Right ventricle myocardium inferior (tissue), 1 donor: ENCODE measurements at places on chromosomes 3 and 15.

DNA sequence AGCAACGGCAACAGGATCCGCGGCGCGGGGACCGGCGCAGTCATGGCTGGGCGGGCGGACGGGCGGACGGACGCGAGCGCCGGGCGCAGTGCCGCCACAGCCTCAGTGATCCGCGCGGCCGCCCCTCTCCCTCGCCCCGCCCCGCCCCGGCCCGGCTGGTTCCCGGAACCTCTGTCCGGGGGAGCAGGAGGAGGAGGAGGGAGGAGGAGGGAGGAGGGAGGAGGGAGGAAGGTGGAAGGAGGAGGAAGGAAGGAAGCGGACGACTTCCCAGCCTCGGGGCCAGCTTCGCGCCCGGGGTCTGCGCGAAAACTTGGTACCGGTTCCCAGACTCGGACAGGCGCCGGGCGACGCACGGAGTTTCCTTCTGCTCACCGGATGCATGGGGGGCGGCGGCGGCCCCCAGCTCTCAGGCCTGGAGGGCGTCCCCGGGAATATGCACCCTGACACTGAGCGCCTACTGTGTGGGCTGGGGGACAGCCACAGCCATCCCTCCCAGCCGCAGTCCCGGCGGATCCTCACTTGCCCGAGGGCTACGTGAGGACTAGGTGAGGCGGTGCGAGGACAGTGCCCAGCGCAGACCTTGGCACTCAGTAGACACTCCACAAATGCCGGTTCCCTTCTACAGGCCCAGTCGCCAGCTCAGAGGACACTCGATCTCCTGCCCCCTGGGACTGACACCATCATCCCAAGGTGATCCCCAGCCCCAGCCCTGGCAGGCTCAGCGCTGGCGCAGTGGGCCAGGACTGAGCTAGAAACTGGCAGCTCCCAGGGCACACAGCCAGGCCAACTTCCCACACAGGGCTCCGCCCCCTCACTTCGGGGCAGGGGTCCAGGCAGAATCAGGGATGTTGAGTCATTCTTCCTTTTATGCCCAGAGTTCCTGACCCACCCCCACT is at the start of gene SHISA5:
TSS of gene SHISA5 (minus strand) at position 124 of the 896 bp plus-strand sequence. CDS start at position 44, 80 bp downstream.
- DNase-seq, result peak; percentile 92

- DNase-seq, result no peak
These were observed 2.2 kb upstream of the ULK3 start for GRCh38 chr15:74845208-74845568.

DNA sequence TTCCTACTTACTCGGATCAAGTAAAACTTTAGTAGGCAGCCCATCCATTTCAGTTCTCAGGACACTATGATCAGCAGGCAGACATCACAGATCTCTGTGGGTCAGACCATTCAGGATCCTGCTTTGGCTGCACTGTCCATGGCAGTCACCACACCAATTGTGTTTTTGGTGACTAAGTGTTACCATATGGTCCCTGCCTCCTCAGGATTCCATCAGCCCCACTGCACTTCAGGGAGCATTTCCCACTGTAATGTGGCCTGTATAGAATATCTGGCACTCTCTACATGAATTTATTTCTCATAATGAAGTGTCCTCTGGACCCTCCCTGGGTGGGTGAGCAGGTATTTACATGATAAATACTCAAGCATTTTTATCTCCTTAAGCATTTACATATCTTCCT is 41.3 kb downstream of the ZNF445 start:
- DNase-seq, result no peak

GRCh38 chr3:178384321-178385230 is 151.7 kb upstream of the KCNMB2 start:
- no peak for DNase-seq

DNA sequence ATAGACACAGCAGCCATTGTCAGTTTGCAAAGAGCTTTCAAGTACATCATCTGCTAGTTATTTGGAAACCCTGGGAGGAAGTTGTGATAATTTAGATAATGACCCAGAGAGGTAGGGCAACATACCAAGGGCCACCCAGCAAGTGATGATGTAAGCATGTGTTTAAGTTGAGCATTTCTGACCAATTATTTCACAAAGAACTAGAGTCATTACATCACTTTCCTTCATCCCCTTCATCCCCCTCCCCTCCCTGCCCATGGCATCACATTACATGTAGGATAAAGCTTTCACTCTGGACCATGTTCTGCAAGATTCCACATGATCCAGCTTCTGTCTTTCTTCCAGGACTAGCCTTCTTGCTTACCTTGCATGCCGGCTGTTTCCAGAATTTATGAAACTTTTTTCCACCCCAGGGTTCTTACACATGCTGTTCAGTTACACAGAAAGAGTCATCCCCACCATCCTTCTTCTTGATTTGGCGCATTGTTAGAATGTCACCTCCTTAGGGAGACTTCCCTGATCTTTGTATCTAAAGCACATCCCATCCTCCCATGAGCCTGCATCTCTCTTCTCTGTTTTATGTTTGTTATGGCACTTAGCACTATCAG is 71.3 kb downstream of the PTPRG start:
- no peak for DNase-seq

DNA sequence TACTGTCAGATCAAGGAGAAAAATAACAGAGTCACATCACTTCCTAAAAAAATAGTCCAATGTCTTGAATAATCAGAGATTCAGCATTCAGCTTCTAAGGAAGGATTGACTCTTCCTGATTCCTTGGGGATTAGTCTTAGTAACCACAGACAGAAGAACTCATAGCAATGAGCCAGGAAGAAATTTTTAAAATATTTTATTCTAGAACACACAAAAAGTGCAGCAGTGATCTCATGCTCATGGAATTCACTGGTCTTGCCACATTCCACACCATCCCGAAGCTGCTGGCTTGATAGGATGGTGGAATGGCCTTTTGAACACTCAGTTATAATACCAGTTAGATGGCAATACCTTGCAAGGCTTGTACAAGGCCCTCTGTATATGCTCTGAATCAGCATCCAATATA is 43.0 kb upstream of the ABI3BP start:
- DNase-seq, result no peak

DNA sequence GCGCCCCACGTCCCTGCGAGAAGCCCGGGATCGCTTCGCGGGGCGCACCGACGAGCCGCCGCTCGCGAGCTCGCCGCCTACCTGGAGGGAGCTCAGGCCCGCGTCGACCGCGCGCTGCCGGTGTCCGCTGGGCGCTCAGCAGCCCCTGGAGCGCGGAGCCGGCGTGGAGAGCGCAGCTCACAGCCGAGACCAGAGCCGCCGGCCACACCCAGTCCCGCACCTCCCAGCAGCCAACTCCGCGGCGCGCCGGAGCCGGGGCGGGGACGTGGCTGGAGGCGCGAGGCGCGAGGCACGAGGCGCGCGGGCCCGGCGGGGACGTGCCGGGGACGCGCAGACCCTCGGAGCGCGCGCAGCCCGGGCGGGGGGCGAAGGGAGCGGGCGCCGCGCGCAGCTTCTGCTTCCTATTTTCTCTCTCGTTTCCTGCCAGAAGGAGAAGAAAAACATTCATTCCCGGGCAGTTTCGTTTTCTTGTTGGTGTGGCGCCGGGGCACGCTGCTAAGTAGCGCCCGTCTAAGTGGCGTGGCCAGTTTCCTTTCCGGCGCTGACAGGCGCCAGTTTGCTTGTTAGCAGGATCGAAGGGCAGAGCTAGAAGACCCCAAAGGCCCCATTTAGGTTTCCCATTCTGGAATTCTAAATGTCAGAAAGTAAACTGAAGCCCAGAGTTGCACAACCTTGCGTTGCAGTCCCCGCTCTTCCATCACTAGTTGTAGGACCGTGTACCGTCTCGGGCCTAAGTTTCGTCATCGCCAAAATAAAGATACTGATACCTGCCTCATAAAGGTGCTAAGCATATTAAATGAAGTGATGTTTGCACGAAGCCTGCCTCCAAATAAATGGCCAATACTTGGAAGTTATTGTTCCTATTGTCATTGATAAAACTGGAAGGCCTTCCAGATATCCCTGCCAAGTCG is at the start of gene GNB4:
TSS of gene GNB4 (minus strand) at position 206 of the 911 bp plus-strand sequence. CDS start 25,270 bp downstream, outside the sequence.
- peak; percentile 94 for DNase-seq

- DNase-seq, result no peak
These were observed 710 bp downstream of the ABHD10 start for GRCh38 chr3:111979434-111980038.

DNA sequence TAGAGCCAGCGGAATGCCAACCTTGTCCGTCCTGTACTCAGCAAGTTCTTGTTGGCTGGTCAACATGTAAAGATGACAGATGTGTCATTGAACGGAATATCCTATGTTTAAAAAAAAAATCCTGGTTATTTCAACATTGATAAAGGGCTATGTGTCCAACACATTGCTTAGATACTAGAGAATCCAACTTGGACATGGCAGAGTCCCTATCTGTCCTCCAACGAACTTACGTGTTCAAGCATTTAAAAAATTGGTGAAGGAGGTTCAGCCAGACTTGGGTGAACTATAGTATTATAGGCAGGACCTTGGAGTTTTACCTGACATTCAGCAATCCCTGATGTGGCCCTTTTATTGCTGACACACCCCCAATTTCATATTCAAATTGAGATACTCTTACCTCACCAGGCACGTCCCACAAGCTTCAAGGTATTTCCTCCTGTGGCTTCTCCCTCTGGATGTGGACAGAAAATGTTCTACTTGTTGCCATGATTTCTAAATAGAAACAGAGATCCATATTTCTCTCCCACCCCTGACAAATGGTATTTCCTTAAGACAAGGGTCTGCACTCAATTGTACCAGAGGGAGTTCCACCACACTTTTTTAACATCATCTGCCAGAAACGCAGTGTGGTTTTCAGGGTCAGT is 207.7 kb upstream of the TPM1 start:
- no peak for DNase-seq

DNA sequence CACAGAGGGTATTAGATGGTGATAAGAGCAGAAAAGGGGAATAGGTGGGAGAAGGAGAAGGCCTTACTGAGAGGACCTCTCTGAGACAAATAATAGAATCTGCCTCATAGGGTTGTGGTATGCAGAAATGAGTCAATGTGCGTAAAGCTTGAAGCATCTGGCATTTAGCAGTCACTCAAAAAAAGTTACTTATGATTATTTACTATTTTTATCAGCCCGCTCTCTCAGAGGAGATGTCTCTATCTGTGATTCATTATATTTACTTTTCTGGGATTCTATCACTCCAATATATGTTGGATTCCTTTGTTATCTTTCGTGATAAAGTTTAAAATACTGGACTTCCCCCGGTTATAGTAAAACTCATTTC is 4.6 kb upstream of the TM4SF1 start:
- no peak for DNase-seq

GRCh38 chr3:54731732-54732445 is 196.0 kb downstream of the LRTM1 start:
- DNase-seq, result no peak

DNA sequence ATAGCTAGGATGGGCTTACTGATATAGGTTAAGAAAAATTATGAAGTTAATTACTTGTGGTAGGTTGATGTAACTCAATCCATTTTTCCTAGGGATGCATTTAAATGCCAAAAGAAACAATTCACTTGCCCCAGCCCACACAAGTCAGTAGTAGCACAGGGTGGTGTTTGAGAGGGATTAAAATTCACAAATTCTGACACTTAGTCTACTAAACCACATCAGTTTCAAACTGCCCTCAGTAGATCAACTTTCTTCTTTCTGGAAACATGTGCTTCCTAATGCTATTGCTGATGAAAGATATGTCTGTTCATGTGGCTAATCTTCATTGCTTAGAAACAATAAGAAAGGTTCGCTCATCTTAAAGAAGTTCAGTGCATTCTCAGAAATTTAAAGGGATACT is 160.6 kb downstream of the EPHA3 start:
- no peak for DNase-seq

DNA sequence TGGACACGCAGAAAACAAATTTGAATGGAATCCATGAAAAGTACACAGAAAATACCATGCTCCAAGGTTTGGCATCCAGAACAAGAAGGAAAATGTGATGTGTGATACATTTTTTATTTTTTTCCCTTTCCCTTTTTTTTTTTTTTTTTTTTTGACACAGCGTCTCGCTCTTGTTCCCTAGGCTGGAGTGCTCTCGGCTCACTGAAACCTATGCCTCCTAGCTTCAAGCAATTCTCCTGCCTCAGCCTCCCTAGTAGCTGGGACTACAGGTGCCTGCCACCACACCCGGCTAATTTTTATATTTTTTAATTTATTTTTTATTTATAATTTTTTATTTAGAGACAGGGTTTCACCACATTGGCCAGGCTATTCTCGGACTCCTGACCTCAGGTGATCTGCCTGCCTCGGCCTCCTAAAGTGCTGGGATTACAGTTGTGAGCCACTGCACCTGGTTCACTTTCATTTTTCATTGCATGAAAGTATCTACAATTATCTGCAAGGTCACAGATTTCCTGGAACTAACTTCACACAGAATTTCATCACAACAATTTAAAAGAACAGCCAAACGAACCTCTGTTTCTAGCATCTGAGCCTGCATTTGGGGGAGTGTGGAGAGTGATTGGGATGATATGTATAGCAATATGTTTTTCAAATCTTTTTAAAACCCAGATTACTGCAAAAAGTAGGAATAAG is 8.3 kb downstream of the POU1F1 start:
- no peak for DNase-seq

DNA sequence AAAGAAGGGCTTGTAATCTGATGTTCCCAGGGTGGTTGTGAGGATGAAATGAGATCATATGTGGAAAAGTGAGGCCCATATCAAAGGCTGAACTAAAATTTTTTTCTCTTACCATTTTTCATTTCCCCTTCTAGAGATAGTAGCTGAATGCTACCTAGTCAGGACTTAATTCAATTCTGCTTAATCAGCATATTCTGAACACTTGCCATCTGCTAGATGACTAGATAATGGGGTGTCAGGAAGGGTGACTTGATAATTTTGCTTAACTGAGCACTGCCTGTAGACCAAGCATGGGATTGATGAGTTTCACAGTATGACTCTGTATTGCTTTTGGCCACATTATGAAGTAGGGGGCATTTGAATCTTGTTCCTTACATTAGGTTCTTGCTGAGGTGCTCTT is 136.2 kb downstream of the CHST2 start:
- DNase-seq, result no peak

DNA sequence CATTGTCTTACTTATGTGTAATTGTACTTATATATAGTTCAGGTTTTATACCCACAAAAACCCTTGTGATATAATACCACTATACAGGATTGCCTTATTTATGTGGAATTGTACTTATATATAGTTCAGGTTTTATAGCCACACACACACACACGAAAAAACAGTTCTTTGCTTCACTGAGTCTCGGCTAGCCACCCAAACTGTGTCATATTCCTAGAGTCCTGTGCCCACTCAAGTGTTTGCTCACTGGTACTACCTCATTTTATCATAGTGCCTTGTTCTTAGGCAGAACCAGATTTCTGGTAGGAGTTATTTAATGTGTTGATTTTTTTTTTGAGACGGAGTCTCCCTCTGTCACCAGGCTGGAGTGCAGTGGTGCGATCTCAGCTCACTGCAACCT is 12.5 kb downstream of the RASA2 start:
- no peak for DNase-seq

DNA sequence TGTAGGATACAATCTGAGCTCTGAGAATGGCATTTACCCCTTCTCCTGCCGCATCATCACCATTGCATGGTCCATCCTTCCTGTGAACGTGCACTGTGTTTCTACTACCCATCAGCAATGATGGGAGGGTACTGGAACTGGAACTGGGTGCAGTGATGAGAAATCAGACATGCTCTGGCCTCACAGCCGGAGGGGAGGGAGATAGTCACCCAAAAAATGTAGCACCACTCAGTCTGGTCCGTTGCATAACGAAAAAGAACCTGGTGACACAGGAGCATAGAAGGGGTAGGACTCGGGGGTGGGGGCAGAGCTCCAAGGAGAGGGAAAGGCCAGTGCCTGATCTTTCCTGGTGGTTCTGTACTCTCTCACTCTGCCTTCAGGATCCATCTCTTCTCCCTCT is 205.0 kb downstream of the RPLP1 start:
- DNase-seq, result no peak

GRCh38 chr3:44554626-44555592 is at the start of gene ZKSCAN7:
Gene ZKSCAN7 (plus strand): TSS chr3:44555193. CDS start chr3:44557048, 1,855 bp downstream.
- DNase-seq, result peak; percentile 78

- DNase-seq, result no peak
These were observed 37.8 kb downstream of the SCG5 start for GRCh38 chr15:32679298-32679690.
